ENCODE measurements at places on chromosomes 6 and 20.

DNA sequence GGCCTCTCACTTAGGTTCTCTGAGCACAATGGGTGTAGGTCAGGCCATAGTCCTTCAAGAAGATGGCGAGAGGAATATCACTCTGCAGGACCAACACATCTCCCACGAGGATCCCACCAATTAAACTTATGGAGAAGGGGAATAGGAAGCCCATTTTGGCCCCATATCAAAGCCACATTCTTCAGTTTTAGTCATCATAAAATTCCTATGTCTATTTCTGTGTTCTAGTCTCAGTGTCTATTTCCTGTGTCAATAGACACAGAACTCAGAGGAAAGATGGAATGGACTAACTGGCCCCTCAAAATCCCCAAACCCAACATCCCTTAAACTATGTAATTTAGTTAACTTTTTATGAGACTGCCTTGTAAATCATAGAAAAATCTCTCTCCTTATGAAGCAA, 216.8 kb downstream of the HACE1 start:
- no peak for DNase-seq

DNA sequence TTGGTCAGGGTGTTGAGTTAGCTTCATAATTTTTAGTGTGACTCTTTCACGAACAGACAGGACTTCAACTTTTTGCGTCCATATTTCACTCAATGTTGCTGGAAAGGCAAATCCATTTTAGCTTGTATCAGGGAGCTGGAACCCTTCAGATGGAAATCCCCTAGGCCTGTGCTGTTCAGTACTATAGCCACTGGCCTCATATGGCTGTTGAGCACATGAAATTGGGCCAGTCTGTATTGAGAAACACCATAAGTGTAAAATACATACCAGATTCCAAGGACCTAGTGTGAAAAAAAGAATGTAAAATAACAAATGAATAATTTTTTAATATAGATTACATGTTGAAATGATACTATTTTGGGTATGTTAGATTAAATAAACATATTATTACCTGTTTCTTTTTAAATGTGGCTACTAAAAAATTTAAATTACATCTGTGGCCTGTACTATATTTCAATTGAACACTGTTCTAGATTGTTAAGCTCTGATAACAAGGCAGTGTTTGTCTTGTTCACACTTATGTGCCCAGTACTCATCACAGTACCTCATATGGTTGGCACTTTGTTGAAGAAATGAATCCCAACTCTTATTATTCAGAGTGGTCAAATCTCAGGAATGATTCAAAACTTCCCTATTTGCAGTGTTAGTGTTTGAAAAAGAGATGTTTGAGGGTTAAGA, 34.3 kb downstream of the CTNNBL1 start:
- no peak for DNase-seq

- no peak for DNase-seq
Observed at GRCh38 chr6:101921829-101922450, 528.4 kb downstream of the GRIK2 start.

DNA sequence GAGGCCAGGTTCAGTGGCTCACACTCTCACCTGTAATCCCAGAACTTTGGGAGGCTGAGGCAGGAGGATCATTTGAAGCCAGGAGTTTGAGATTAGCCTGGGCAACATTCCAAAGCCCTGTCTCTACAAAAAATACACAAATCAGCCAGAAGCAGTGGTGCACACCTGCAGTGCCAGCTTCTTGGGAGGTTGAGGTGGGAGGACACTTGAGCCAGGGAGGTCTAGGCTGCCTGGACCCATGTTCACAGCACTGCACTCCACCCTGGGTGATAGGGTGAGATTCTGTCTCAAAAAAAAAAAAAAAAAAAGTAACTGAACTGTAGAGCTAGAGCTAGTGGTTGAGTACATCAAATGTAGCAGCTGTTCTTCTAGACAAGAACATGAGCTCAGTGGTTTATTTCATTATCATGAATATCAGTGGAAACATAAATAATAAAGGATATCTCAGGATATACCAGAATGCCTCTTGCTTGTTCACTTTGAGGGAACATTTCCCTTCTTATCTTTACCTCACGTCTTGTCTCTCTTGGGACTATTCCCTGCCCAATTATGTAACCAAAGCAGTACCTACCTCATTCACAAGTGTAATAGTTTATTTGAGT, 17.6 kb downstream of the NANP start:
- DNase-seq, result no peak

DNA sequence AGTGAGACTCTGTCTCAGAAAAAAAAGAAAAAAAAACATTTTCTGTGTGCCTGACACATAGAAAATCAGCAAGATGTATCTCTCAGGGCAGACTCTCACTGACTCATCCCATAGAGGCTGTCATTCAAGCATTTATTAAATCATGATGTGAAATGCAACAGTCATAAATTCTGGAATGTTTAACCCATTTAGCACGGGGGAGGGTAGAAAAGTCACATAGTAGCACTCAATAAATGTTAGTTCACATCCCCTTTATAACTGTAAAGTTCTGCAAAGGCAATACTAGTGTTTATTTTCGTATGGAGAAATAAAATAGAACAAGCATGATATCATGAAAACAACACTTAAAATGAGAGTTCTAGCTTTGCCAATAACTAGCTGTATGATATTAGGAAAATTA, 15.5 kb upstream of the CARMIL1 start:
- no peak for DNase-seq

GRCh38 chr6:9307786-9308185, 872.4 kb upstream of the SLC35B3 start:
- DNase-seq, result no peak

DNA sequence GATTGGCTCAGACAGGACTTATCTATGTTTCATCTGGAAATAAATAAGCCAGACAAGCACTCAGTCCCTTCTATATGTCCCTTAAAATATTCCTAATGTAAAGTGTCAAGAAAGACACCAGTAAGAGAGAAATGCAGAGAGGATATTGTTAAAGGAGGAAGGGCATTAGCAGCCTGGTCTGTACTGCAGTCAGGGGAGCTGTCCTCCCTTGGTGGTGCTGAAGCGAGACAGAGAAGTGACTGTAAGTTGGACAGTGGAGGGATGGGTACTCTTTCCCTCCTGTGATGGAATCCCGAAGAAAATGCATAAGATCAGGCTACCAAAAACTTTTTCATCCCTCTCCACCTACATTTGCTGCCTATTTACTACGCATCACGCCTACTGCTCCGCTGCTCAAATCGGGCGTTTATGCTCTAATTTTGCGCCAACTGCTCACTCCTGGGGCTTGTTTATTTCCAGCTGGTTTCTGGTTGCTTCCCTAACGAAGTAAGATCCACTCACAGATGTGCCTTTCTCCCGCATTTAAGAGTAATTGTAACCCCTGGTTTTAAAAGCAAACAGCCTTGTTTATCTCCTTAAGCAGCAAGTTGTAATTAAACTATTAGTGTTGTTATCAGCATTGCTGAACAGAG, 35.2 kb downstream of the PHACTR1 start:
- no peak for DNase-seq

- DNase-seq, result no peak
Observed at GRCh38 chr6:113859349-113860180, 2.4 kb downstream of the MARCKS start.

GRCh38 chr6:106199331-106199730, 113.2 kb downstream of the PRDM1 start:
- no peak for DNase-seq

DNA sequence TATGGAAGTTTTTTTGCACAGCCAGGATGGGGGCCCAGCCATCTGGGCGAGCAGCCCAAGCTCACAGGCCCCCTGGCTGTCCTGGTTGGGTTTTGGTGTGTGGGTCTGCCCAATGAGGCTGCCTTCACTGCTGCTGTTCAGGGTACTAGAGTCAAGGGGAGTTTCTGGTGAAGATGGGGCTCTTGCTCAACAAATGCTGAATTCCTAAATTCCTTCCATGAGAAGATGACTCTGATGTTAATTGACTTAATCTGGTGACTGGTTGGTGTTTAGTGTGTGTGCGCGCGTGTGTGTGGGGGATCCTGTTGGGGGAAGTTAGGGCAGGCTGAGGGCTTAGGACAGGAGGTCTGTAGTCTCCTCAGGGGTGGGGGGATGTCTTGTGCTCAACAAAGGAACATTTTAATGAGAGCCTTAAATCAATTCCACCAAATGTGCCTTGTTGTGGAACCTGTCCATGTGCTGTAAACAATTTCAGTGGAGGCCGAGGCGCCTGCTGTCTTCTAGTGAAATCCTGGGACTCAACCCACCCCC, 1.9 kb downstream of the PTK7 start:
- no peak for DNase-seq

DNA sequence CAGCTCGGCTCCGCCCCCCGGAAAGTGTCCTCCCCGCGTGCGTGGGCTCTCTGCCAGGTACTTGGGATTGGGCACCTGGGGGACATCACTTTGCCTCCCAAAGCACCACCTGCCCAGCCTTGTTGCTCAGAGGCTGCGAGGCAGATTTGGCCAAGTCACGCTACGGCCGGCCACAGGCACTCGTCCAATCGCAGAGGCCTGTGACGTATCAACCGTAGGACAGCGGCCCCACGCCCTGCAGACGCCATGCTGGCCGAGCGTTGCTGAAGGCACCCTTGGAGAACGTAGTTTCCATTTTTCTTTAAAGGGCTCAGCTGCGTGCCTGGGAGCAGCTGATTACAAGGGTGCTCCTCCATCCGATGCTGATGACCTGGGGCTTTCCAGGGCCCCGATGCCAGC, 3.1 kb downstream of the NTSR1 start:
- no peak for DNase-seq

- DNase-seq, result peak; percentile 46
Observed at GRCh38 chr6:399785-400534, 8.4 kb downstream of the IRF4 start.

GRCh38 chr6:42212442-42212841, 5.2 kb downstream of the MRPS10 start:
- no peak for DNase-seq

- DNase-seq, result no peak
Observed at GRCh38 chr20:51176876-51177275, 154.0 kb upstream of the KCNG1 start.

- DNase-seq, result no peak
Observed at GRCh38 chr6:161050134-161050765, 58.7 kb downstream of the MAP3K4 start.

DNA sequence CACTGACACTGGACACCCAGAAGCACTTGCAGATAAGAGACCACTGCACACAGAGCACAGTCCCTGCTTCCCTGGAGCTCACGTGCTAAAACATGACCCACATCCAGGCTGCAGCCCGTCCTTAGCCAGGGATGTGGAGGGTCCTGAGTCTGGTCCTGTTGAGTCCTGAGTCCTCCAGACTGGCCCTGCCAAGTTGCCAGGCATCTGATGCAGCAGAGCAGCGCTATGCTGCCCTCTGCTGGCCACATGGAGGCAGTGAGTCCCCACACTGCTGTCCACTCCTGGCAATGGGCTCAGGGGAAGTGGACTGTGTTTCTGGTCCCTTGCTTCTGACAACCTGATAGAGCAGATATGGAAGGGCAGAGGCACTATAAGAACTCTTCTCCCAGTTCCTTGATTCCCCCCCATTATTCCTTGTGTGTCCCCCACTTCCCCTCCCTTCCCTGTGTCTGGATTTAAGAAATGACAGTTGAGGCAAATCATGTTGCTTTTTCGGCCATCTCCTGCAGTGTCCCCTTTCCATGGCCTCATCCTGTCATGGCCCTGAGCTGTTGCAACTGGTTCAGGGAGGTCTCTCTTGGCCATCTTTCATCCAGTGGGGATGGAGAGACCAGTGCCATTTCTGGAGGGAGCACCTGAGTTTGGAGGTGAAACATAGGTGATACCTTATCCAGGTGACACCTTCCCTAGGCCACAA, 86.0 kb downstream of the DHX35 start:
- peak; percentile 68 for DNase-seq

- no peak for DNase-seq
Observed at GRCh38 chr6:165660857-165661663, 2.0 kb downstream of the PDE10A start.

- DNase-seq, result no peak
Observed at GRCh38 chr6:75502884-75503283, 9.3 kb upstream of the FILIP1 start.

- DNase-seq, result no peak
Observed at GRCh38 chr6:36649701-36650484, 28.6 kb upstream of the CDKN1A start.

GRCh38 chr20:896501-897025, 19.6 kb downstream of the ANGPT4 start:
- no peak for DNase-seq

GRCh38 chr6:105757512-105758200, 328.5 kb upstream of the PRDM1 start:
- DNase-seq, result no peak

DNA sequence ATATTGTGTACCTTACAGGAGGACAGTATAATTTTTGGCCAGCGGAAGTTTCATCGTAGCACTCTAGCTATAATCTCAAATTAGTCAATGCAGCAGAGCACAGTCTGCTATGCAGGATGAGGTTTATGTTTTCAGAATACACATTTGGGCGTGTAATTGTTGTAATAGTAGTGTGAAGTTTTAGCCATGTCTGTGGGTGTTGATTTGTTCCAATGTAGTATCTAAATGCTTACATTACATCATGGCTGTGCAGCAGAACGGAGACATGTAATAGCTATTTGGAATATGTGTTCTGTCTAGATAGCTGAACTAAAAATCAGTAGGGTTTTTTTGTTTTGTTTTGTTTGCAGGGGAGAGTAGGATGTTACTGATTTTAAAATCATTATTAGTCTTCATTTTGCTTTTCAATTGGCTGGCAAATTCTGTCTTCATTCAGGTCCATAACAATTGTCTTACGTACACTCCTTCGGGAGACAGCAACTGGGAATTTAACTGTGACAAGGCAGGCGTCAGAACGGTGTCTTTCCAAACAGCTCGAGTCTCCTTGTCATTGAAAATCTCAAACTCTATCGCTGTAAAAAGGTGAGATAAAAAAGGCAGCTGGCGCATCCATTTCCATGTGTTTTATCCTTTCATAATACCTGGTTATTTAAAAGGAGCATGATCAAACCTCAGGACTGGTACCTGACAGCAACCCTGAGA, 65.1 kb upstream of the CDH4 start:
- DNase-seq, result no peak

GRCh38 chr6:123967905-123968304, 164.2 kb downstream of the NKAIN2 start:
- no peak for DNase-seq

GRCh38 chr6:165049362-165049761, 260.0 kb downstream of the C6orf118 start:
- no peak for DNase-seq

DNA sequence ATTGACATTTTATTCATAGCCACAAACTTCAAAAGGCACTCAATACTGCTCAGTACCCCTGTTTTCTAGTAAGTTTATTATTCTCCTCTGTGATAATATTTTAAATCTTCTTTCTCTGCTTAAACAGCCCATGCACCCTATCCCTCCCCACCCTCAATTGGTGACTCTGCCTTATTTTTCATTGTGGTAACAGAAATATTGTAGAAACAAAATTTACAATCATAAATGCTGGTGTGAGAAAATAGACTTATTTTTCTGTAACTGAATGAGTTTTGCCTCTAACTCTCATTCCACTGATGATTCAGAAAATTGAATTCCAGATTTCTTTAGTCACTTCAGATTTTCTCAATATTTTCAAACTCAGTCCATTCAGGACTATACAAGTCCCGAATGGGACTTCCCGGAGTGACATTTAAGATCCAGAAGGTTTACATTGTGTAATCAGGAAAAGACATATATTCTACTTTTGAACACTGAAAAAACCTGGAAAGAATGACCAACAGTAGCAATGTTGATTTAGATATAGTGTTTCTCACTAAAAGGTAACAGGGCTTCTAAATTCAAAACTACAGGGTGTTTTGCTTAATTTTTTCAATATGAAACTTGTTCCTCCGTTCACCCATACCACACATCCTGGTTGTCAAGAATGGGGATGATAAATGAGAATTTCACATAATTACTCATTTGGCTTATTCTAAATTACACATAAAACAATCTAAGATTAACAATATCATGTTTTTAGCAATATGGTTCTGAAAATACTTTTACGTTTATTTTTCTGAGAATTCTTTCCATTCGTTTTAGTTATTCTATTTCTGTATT, 34.8 kb upstream of the UST start:
- no peak for DNase-seq
